ENCODE measurements at places on chromosomes 6 and 20. TPM values are rescaled to one million over a fixed set of nuclear protein-coding genes. Genes with fewer than 3 reads are reported as not detected.

The NKAIN4 gene
- not detected for polyA plus RNA-seq

The KCNQ2 gene
- not detected for polyA plus RNA-seq

The DEFB116 gene
- polyA plus RNA-seq, result not detected

The TP53RK gene
- 15.9 TPM for polyA plus RNA-seq

The TNNC2 gene
- not detected for polyA plus RNA-seq

The KCNQ5 gene
- polyA plus RNA-seq, result 3.5 TPM

The LGSN gene
- polyA plus RNA-seq, result not detected
